ENCODE measurements at places on chromosomes 16 and 17.

DNA sequence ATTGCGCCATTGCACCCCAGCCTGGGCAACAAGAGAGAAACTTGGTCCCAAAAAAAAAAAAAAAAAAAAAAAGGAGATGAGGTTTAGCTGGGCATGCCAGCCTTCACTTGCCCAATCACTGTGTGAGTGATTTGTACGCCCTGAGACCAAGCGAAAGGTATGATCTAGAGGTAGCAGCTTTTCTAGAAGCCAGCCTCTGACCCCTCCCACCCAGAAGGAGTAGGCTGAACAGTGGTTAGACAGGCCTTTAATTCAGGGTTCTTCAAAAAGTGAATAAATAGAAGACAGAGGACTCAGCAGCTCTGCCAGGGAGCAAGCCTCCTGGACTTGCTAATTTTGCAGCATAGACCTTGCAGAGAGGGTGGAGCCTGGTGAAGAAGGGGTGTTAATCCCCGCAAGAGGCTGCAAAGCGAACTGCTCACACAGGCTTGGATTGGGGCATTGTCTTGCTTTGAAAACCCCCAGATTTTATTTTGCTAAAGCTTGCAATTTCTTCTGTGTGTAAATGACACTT lies 7.1 kb upstream of the CYTH1 start:
- no peak for DNase-seq

GRCh38 chr16:76204249-76204648 lies 73.0 kb upstream of the CNTNAP4 start:
- no peak for DNase-seq

GRCh38 chr17:21061971-21062526 lies 19.2 kb upstream of the USP22 start:
- no peak for DNase-seq

- DNase-seq = no peak
These were observed 23.3 kb upstream of the CDRT4 start for GRCh38 chr17:15490634-15491261.

- no peak for DNase-seq
These were observed 21.6 kb downstream of the ITPRIPL2 start for GRCh38 chr16:19135201-19135842.

DNA sequence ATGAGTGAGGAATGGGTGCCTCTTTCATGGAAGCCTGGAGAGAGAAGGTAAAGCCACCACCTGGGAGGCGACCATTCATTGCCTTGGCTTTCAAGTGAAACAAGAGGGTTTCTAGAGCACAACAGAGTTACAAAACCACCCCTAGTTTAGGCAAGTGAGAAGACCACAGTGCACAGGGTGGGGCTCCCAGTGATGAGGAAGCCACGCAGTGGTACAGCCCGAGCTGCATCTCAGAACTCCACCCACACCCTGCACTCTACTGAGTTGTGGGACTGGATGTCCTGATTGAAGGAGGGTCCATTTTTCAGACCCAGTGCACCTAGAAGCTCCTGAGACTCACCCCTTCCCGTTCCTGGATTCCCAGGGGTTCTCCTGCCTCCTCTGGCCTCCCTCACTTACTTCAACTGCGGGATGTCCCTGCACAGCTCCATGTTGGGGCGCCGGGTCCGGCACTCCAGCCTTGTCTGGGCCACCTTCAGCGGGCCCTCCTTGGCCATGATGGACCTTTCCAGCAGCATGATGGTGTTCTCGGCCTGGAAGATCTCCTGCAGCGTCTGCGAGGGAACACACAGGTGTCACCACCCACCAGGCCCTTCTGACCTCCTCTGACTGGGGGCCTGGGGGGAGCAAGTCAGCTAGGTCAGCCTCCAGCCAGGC lies 55.1 kb upstream of the EMP2 start:
- DNase-seq = no peak

DNA sequence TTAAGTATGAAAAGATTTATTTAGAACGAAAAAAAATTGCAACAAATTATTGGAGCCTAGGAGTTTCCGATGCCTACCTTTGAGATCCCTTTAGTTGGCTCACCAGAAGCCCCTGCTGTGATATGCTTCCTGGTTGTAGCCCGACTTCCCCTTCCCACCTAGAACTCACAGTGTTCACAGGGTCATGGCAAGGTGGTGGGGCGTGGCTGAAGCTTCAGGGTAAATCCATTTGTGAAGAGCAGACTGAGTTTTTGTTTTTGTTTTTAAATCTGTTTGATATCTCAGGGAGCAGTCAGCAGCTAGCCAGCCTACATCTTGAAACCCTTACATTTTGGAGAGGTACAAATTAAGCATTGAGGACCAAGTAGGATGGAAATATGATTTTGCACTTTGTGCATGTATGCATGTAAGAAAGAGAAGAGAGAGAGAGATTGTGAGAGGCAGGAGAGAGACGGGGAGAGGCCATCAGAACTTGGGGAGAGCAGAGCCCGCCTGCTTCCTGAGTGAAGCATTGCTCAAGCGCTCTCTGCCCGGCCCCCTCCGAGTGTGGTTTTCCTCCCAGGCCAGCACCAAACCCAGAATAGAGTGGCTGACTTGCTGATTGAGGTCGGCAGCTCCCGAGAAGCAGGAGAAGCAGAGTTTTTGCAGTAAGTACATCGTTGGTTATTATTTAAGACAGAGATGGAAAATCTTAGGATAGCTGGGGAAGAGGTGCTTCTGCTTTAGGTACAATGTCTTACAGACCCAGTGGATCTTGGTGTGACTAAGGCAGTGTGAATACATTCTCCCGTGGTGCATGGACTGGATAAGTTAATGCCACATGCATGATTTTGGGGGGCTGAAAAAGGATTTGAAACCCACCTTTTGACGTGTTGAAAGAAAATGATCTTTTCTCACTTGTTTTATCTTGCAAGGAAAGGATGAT lies 64.2 kb downstream of the SPECC1 start:
- peak; percentile 40 for DNase-seq

DNA sequence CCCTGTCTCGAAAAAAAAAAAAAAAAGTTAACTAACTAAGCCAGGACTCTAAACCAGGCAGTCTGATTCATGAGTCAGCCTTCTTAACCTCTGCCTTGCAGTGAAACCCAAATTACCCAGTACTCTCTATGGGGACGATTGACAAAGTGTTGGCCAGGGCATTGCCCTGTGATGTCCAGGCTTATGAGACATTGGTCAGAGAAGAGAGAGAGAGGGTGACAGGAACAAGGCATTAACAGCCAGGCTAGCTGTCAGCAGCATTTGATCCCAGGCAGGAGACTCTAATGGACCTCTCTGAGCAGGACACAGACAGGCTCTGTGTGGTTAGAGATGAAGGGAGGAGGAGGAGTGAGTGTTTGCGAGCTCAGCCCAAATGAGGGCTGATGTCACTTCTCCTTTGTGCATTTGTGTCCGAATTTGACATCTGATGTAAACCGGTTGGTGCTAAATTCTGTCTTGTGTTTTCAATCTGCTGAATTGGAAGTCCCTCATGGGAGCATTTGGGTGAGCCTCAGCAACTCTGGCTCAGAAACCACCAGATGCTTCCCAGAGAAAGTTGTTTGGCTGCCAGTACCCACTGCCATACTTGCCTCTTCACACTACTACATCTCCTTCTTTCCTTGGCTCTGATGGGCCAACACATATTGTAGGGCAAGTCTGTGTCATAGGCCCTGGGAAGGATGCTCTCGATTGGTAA lies 4.3 kb upstream of the MYL4 start:
- peak; percentile 52 for DNase-seq

GRCh38 chr17:3796822-3797170 lies 4.2 kb downstream of the ITGAE start:
- no peak for DNase-seq

DNA sequence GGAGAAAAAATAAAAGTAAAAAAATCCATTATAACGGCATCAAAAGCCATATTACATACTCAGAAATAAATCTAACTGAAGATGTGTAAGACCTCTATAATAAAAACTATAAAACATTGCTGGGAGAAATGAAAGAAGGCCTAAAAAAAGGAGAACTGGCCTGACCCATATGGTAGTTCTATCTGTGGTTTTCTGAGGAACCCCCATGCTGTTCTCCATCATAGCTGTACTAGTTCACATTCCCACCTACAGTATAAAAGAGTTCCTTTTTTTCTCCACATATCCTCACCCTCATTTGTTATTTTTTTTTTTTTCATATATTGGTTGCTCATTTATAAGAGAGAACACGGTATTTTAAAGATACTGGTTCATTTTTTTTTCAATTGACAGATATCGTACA lies 191.8 kb downstream of the STX8 start:
- no peak for DNase-seq

GRCh38 chr16:8764525-8765250 lies 32.8 kb downstream of the TMEM186 start:
- DNase-seq = no peak

DNA sequence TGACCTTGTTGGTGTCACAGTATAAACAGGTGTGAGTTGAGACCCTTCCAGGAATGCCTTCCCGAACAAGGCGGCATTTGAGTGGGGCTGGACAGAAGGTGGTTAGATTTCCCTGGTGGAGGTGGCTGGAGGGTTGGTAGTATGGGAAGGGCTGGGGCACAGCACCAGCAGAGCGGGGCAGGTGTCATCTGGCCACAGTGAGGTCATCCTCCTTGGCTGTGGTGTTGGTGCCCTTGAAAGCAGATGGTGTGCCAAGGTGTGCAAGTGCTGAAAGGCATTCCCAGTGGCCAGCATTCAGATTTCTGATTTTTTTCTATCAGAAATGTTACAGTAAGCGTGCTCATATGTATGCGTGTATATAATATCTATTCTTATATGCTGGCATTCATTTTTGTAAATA lies 126.6 kb downstream of the LAT start:
- no peak for DNase-seq

GRCh38 chr17:12047681-12048376 lies 27.2 kb downstream of the MAP2K4 start:
- no peak for DNase-seq

GRCh38 chr17:67393809-67394397 lies 16.8 kb downstream of the PITPNC1 start:
- no peak for DNase-seq

- DNase-seq = no peak
These were observed 40.0 kb downstream of the SOST start for GRCh38 chr17:43718544-43718943.

GRCh38 chr17:39197380-39198185 lies at the start of gene CACNB1:
CACNB1 (minus strand) TSS chr17:39197669; CDS start chr17:39197495, 174 bp downstream.
- DNase-seq = peak; percentile 72

- no peak for DNase-seq
These were observed 1.9 kb upstream of the SNN start for GRCh38 chr16:11666103-11667055.

GRCh38 chr17:75908201-75908600 lies 3.5 kb upstream of the MRPL38 start:
- DNase-seq = no peak

- DNase-seq = no peak
These were observed 9.4 kb downstream of the BMERB1 start for GRCh38 chr16:15443753-15444152.

GRCh38 chr16:60882816-60883215 lies 1153.4 kb downstream of the CDH8 start:
- DNase-seq = no peak

DNA sequence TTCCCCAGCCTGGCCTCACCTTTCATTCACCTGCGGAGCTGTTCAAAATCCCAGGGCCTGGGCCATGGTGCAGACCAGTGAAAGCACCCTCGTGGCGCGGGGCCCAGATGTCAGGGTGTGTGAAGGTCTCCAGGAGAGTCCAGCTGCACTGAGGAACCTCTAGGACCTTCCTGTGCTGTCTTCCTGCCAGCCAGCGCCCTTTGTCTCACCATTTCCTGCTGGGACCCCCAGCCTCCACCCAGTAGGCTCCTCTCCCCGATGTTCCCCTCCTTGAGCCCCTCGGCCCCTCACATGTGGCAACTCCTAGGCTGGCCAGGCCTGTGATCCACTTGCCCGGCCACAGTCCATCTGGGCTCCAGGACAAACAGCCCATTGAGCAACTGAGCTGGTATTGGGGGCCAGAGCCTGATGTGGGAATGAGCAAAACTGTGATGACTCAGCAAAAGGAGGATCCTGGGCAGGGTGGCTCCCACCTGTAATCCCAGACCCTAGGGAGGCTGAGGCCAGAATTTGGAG lies 677 bp downstream of the SULT1A2 start:
- no peak for DNase-seq

DNA sequence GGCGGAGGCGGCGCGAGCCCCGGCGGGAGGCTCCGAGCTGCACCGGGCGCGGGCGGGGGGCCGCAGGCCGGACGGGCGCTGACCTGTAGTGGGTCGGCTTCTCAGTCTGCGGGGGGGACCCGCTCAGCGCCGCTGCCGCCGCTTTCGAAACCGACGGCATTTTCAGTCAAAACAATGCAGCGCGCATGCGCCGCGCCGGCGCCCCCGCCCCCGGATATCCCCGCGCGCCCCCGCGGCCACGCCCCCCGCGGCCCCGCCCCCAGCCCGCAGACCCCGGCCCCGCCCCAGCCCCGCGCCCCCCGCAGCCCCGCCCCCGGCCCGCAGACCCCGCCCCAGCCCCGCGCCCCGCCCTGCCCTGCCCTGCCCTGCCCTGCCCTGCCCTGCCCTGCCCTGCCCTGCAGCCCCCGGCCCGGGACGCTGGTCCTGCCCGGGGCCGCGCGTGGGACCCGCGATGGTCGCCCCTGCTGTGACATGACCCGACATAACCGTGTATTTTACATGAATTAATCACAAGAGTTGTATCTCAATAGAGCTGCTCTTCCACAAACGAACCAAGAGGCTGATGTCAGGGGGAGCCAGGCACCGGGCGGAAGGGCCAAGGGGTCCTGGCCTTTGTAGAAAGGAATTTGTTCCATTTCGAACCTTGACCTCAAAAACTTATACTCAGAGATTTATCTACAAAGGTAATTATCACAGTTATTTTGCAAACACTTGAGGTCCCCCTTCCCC lies at the start of gene UNKL:
TSS of gene UNKL (minus strand) at position 173 of the 729 bp plus-strand sequence. CDS start at position 160, 13 bp downstream.
- peak; percentile 88 for DNase-seq

- DNase-seq = peak; percentile 84
These were observed 506 bp downstream of the CAMKK1 start for GRCh38 chr17:3892095-3892998.

GRCh38 chr17:75407655-75408352 lies 2.3 kb upstream of the GRB2 start:
- DNase-seq = no peak

DNA sequence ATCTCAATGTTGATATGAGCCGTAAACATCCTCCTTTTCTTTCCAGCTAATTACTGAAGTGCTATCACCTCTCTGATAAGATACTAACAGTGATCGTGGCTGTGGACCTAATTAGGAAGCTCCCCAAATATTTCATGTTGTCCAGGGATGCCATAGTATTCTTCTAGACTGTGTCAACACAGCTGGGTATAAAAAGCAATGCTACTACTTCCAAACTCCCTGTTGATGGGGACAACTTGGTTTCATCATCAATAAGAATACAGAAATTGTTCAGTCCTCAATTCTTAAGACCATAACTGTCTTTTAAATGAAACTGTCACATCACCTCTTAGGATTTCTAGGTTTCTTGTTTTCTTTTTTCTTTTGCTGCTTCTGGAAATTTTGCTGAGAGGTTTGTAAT lies 530.6 kb downstream of the TOX3 start:
- DNase-seq = no peak

GRCh38 chr16:74524926-74525325 lies 82.0 kb downstream of the GLG1 start:
- DNase-seq = no peak

DNA sequence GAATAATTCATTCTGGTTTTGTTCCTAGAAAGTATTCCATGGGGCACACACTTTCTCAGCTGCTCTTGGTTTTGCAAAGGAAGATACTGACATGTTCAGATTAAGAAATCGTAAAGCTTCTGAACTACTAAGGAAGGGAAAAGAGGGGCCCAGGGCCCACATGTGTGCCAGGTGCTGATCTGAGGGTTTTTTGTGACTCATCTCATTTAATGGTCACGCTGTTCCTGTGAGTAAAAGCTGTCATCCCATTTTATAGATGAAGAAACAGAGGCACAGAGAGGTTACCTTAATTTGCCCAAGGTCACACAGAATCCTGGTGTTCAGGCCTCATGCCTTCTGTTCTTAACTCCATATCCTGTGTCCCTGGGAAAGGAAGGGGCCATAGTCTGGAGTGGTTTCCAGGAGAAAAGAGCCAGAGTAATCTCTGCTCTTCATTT lies 113.2 kb downstream of the MSI2 start:
- DNase-seq = no peak
